ENCODE measurements at places on chromosomes 5 and 9.

GRCh38 chr9:101311758-101312420 lies 72.9 kb downstream of the BAAT start:
- DNase-seq: peak; percentile 24

GRCh38 chr9:14089051-14089803 lies 224.7 kb downstream of the NFIB start:
- no peak for DNase-seq

DNA sequence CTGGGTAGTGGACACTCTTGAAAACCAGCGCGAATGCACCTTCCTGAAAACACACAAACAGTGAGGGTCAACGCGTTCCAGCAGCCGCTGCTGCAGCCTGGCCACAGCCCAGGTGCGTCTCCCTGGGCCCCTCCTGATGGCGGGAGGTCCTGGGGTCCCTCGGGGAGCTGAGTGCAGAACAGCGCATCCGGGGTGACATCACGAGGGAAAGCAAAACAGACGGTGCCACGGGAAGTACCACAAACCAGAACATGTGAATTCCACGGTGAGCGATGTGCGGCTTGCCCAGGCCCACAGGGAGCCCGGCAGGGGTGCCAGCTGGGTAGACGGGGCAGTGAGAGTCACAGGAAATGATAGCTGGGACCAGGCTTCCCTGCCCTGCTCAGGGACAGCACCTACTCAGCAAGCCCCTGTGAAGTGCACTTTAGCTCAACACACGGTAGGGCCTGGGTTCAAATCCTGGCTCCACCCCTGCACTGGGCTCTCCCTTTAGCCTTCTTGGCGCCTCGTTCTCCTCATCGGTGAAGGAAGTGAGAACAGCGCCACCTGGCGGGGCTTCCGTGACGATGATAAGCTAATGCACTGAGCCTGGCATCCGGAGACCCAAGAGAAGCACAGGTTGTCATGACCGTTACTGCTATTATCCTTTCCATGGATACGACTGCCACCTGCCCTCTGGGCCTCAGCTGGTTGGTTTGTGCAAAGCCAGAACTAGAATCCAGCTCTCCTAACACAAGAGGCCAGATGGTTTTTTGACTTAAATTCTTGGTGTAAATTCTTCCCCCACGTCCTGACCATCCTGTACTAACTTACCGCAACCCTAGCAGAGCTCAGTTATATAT lies 24.6 kb downstream of the GFPT2 start:
- DNase-seq: peak; percentile 77

DNA sequence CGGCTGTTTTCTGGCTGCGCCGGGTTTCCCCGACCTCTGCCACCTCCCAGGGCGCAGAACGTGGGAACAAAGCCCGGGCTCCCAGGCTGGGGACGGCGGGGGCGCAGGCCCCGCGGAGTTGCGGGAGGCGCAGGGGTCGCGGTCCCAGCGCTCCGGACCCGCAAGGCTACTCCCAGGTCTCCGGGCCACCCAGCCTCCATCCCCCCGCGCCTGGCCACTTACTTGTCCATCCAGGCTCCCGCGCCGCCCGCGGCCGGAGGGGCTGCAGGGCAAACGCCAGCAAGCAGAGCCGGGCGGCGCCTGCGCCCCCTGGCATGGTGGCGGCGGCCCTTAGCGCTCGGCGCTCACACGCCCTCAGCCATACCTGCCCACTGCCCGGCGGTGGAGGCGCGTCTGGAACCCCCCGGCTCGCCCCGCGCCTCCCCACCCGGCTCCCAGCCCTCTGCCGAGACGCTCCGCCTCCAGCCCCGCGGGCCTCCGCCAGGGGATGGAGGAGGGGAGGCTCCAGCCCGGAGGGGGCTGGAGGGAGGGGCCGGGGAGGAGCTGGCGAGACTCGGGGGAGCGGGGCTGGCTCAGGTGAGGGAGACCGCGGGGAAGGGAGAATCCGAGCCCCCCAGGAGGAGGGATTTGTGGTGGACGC lies at the start of gene ADAM19:
ADAM19 (minus strand) TSS at position 395 of the 640 bp plus-strand sequence; CDS start at position 316, 79 bp downstream.
- DNase-seq: no peak

GRCh38 chr5:71666321-71666720 lies 52.8 kb upstream of the CARTPT start:
- DNase-seq: no peak

GRCh38 chr5:149337736-149338135 lies 7.6 kb upstream of the GRPEL2 start:
- no peak for DNase-seq

- DNase-seq: no peak
Observed at GRCh38 chr5:28914297-28914696, 1875.9 kb upstream of the CDH9 start.

All from GDM1 (cell line).